ENCODE measurements at places on chromosomes 11 and 22.

GRCh38 chr11:6124245-6124644, 16.8 kb downstream of the OR56B4 start:
- DNase-seq = no peak

- DNase-seq = no peak
Observed at GRCh38 chr11:65861165-65861505, 902 bp downstream of the MUS81 start.

DNA sequence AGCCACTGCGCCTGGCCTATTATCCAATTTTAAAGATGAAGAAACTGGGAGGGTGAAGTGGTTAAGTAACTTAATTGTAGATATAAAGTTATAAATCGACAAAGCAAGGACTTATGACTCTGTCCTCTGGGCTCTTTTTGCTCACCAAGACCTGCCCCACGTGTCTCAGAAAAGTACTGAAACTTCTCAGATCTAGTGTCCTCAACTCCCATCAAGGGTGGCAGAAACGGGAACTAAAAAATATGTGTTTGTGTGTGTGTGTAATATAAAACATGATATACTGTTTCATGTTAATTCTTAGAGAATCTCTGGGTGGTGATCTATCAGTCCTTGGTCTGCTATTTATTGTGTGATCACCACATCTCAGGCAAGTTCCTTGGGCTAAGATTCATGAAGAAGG, 104.9 kb downstream of the GAB2 start:
- DNase-seq = no peak

DNA sequence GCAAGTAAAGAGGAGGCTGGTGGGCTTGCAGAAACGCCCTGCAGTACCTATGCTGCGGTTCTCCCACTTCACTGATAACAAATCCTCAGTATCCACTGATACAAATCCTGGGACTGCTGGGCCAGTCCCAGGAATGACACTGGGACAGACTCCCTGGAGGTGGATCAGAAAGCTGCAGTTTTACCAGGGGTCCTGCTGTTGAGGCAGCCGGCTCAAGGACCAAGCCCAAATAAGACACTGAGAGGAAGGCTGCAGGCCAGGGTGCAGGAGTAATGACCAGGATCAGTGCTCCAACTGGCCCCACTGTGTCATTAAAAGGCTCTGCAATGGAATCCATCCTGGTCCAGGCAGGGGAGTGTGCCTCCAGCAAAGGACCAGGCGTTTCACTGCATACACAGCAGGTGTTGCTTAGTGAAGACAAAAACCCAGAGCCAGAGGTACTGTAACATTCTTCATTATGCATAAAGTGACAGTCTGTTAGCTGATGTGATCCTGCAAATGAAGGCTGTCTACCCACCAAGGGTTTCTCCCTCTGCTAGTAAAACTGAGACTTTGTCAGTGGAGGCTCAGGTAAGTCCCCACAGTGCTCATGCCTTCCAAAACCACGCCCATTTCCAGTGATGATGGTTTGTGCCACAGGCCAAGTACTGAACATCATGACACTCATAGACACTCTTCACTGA, 1.4 kb upstream of the C22orf39 start:
- DNase-seq = no peak

DNA sequence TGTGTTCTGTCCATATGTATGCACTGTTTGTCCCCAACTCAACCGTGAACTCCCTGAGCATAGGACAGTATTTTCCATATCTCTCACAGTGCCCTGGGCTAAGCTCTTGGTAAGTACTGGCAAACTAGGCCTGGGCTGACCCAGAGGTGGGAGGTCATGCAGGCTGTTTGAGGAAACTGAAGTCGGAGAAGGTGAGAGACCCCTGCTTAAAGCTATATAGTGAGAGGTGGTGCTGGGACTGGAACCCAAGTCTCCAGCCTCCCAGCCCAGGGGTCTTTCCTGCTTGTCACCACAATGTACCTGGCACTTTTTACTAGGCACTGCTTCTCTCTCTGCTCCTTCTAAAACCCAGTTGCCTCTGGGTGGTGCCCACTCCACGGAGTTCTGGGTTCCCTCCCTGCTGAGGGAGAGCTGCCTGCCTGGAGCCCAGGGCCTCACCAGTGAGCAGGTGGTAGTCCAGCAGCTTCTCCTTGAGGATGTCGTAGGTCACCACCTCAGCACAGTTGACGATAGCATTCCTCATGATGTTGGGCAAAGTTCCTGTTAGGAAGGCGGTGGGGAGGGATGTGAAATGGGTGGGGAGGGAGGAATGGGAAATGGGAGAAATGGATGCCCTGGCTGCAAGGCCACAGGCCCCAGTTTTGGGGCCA, 4.7 kb downstream of the UCP3 start:
- no peak for DNase-seq

DNA sequence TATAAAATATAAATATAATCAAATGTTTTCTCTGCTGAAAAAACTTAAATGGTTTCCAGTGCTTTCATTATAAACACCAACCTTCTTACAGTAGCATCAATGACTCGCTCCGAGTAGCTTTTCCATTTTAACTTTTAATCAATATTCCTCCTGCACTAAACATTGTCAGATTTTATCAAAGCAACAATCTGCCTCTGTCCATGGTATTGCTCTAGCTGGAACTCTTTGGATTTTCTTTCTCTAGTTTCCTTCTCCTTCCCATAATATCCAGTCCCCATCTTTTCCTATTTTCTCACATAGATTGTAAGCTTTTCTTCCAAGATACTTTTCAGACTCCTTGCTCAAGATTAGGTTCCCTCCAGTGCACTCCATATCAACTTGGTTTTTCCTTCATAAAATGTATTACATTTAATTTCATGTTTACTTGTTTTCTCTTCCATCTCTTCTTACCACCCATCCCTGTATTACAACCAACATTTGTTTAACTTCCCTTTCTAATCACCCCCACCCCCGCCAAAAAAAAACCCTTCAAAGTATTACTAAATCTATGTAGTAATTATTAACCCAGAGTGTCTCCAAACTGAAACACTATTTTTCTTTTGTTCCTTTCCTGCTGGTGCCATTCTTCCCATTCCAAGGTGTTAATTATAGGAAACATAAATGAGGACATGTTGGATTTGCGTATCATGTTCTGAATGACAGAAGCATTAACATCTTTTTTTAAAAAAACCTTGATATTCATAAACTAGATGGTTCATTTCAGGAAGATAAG, 716.5 kb downstream of the NELL1 start:
- no peak for DNase-seq

GRCh38 chr11:37504060-37504611, 906.1 kb upstream of the RAG2 start:
- peak; percentile 92 for DNase-seq

DNA sequence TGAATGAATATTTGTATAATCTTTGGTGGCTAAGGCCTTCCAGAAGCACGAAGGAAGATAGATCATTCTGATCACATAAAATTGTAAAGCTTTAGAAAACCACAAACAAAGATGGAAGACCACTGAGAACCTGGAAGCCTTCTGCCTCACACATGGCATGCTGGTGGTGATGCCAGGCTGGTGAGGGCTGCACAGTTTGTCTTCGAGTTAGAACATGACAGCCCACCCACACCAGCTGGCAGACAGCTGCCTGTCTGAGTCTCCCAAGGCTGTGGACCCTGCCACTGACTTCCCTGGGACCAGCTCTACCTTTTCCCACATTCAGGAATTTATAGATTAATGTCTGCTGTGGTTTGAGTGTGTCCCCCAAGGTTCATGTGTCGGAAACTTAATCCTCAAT, 48.8 kb upstream of the B3GAT1 start:
- DNase-seq = no peak

DNA sequence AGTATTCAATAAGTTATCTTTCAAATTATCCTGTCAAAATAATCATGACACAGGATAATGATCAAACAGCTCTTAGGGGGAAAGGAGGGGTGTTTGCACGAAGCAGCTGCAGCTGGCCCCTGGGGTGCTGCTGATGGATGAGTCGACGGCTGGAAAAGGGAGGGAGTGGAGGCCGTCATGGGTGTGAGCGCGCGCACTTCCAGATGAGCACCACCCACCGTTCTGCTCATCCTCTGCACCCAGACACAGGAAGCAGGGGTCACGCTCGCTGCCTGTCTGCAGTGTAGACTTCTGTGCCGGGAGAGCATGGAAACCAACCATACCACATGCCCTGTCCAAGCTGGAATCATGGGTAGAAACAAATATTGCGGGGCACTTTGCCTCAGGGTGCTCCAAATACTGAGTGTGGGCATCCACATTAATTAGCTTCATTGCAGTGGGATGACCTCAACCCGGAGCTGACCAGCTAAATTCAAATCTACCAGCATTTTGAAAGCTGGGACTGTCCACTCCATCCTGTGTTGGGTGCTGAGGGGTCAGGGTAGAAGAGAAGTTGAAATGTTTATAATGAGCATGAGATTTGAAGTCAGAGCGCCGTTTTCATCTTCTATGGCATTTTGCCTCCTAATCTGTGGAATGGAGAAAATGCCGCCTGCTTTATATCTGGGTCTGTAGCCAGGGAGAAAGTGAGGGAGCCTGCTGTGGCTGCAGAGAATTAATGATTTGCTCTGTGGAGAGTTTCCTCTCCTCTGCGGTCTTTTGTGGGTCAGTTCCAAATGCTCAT, 802.4 kb downstream of the TBC1D22A start:
- no peak for DNase-seq

DNA sequence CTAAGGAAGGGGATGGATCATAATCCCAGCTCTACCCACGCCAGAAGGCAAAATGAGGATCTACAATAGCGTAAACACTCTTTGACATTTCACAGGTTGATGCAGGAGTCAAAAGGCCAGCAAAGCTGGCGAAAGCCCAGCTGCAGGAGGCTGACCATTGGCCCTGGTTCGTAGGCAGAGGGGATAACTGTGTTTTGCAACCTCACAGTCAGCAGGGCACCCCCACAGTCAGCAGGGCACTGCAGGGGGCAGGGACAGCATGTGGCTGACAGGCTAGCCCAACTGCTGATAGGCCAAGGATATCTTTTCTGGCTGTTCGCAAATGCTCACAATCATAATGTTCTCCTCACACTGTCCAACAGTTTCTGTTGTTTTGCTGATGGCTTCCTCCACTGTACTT, 372.7 kb downstream of the BUD13 start:
- DNase-seq = no peak

DNA sequence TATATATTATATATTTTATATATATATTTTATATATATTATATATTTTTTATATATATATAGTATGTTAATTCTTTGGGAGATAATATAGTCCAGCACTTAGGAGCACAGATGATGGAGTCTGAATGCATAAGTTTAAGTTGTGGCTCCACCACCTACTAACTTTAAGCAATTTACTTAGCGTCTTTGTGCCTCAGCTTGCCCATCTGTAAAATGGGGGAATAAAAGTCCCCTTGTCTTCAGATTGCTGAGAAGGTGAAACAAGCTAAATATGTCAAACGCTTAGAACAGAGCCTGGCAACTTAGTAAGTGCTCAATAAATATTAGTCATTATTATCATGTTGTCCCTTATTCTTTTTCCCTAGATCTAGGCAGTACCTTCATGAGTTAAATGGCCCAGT, 27.5 kb downstream of the DSCAML1 start:
- DNase-seq = no peak

DNA sequence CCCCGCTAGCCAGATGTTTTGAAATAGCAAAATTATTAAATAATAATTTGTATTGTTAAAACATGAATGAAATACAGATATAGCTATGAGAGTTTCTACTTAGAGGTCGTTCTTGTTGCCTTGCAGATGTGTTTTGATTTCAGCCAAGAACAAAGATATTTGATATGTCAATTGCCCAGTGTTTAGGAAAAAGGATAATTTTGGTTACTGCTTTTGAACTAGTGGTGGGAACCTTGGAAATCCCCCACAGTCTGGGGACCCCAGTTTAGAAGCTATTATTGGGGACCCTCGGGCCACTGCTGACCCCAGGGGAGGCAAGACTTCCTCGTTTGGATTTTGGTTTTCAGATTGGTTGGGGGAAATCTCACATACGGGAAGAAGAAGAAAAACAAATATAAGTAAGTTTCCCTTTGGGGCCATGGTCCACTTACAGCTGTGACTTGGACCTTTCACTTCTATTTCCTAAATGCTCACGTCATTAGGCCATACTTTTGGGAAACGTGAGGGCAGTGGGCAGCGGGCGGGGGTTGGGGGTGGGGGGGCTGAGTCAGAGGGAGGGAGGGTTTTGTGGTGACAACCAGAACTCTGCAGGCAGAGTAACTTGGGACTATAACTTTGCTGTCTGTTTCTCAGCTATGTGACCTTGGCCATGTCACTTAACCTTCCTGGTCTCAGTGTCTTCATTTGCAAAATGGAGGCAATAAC, 37.0 kb downstream of the LDLRAD3 start:
- no peak for DNase-seq

- peak; percentile 92 for DNase-seq
Observed at GRCh38 chr11:46242952-46243795, 34.3 kb upstream of the CREB3L1 start.

- DNase-seq = no peak
Observed at GRCh38 chr11:62001450-62002191, 34.2 kb upstream of the FTH1 start.

DNA sequence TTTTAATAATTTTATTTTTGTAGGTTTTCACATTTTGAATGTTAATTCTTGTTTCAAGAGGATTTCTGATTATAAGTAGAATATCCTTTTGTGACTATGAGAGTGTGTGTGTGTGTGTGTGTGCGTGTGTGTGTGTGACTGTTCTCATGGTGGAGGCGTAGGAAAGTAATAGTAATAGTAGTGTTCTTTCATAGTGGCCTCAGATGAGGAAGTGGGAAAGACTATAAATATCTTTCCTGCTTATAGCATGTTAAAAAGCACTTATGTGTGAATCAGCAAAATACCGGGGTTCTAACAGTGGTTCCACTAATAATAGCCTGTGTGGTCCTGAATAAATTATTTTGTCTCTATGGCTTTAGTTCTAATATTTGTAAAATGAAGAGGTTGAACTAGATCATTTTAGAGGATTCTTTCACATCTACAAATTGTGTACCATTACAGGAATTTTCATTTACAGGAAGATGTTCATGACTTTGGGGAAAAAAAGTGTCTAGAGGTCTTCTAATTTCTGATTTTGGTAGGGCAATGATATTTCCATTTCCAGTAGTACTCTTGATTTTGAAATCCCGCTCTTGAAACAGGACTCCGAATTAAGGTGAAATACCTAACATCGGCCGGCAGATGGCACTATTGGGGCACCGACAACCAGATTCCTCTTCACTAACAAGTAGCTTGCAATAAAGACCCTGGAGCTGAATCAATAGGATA, 29.9 kb upstream of the OR10G7 start:
- peak; percentile 22 for DNase-seq

DNA sequence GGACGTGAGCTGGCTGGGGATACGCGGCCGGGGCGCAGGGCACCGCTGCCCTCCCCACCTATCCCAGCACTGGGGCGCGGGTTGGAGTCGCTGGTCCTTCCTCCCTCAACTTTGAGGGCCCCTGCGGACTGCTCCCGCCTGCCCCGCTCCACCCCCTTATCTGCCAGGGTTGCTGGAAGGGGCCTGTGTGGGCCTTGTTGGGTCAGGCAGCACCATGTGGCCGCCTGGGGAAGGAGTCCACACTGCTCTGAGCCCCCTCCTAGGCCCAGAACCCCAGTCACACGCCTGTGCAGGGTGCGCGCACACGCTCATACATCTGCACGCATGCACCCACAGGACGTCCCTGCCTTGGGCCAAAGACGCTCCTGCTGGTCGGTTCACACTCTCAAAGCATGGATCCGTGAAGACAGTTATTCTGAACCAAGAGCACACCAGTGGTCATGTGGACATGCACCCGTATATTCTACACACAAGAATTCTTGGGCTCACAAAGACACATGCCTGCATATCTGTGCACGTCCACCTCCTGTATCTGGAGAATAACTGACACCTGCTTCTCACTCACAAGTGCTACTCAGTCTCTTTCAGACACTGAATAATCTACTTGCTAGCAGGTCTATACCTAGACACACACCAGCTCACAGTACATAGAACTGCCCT, 710 bp downstream of the TUB start:
- no peak for DNase-seq
